Stimulated activated CD4-positive, alpha-beta T cell treated with anti-CD3 and anti-CD28 coated beads, Interleukin-12 subunit alpha, Interleukin-12 subunit beta, amount 100 ng/mL, for 48 hours (primary cell): ENCODE measurements at places on chromosomes 1 and 21.

DNA sequence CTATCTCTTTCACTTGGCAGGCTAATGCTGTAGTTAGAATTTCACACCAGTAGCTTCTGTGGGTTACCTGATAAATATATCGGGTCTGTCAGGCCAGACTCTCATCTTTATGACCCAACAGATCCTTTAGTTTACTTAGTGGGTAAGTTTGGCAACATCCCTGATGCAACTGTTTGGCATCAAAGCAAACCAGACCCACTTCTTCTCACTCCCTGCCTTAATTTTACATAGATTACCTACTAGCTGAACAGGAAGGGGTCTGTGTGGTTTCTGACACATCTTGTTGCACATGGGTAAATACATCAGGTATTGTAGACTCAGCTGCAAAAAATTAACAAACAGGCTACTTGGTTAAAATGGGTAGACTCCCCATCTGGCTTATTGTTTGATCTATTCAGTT, 3.2 kb upstream of the GUK1 start:
- no peak for DNase-seq

DNA sequence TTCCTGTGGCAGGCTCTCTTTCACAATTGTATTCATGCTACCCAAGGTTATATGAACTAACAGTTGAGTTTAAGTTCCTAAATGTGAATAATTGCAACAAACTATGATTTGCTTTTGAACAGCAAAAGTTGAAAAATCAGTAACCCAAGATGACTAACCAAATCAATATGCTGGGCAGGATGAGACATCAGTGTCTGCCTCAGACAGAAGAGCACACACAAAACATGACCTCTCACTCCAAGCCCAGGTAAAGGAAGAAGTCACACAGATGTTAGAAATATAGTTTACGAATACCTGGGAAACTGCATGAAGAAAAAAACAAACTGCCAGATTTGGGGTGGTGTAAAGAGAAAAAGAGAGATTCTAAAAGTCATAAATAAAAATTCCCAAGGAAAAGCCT, 3.5 kb downstream of the OR2L13 start:
- no peak for DNase-seq

- DNase-seq = no peak
These were observed 10.7 kb downstream of the SH2D2A start for GRCh38 chr1:156805766-156806511.

- DNase-seq = no peak
These were observed 88.4 kb downstream of the ADGRL4 start for GRCh38 chr1:78918157-78918556.

DNA sequence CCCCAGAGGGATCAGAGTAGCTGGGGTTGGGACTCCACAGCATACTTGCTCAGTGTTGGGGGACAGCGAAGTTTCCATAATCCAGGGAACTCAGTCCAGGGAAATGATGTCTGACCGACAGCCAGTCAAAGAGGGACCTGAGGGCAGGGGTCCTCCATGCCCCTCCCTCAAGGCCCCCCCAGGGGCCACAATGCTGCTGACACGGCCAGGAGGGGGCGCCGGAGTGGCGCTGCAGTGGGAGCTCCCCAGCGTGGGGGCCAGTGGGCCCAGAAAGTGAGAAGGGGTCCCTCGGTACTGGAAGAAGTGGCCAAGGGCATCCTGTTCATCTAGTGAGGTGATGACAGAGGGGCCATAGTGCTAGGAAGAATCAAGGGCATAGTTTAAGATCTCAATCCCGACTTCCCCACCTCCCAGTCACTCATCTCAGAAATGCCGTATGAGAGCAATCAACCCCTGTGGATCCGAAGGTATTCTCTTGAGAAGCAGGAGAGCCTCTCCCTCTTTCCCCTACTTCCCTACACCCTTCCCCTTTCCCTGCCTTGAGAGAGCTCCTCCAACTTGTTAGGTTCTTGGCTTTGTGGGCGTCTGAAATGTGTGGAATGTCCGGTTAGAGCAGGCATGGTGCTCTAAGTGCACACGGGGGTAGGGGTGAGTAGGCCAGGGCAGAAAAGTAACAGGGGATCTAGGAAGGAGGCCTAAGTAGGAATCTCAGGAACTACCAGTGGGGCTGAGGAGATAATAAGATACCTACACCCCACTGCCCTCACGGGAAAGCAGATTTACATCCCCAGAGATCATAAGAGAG, 4.1 kb downstream of the NUDT17 start:
- DNase-seq = no peak
